ENCODE measurements at places on chromosomes 4 and X.

- DNase-seq = no peak
Measured at GRCh38 chrX:10414156-10414824, 206.1 kb downstream of the MID1 start.

- DNase-seq = no peak
Measured at GRCh38 chr4:46900082-46900481, 9.0 kb downstream of the COX7B2 start.

GRCh38 chrX:16488959-16489358, 161.0 kb upstream of the S100G start:
- no peak for DNase-seq

GRCh38 chr4:138034871-138035270, 207.3 kb downstream of the SLC7A11 start:
- no peak for DNase-seq

GRCh38 chr4:53520116-53520515, 71.2 kb downstream of the LNX1 start:
- DNase-seq = no peak

DNA sequence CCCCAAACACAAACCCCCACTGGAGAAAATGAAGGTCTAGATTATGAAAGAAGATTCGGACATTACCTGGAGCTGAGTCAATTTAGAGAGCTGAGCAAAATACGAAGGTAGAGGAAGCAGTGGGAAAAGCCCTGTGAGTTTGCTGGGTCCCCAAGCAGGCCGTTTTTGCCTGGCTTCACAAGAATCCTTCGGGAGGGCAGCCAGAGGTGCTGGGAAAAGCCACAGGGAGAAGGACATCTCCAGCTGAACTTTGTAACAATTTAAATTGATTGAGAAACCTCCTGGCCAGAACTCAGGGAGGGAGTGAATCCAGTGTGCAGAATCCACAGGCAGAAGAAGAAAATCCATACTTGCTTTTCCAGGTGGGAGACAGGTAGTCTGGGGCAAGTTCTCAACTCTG, 319.1 kb upstream of the CT83 start:
- no peak for DNase-seq

DNA sequence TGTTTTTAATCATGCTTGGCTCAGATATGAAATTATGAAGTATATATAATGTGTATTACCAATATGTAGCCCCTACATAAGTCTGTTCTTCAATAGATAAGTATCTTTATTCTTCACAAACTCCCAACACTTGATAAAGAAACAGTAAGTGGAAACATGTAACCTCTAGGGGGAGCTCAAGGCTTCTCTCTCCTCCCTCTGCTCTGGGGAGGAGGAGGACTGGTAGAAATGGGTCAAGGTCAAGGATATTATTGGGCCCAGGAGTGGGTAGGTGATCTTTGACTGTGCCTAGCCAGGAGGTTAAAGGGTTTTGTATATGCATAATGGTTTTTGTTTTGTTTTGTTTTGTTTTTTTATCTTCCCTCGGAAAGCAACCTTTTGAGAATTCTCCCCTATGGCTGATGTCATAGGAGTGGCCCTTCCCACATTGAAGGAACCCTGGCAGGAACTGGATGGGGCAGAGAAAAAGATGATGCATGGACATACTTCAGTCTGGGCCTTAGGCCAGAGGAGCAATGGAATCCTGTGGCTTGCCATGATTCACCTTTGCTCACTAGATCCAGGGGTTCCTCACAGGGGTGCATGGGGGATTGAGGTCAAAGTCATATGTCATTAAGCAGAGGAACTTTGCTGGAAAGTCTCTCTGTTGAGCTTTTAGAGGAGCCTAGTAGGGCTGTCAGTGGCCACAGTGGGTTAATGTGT, 460.3 kb downstream of the MID1IP1 start:
- peak; percentile 16 for DNase-seq

DNA sequence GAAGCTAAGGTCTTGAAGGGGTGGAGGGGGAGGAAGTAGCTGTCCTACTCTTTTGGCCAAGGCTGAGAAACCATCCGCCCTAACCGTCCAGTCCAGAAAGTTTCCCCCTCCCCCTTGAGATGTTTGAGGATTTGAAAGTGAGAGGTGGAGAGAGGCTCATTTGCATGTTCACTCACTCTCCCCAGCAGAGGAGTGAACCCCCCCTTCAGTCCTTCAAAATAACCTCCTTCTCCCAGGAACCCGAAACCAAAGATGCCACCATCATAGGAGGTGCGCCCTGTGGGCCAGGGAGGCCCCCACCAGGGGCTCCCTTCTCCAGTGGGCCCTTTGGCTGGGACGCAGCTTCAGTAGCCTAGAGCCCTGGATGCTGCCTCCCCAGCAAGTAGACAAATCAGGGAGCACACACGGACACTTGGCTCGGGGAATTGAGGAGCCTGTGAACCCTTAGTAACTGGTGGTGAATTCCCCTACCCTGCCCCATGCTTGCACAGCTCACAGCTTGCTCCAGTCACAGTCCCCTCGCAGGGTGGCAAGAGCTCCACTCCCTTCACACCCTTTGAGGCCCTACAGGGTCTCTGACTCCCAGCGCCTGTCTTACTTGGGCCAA, 25.6 kb downstream of the ELF4 start:
- DNase-seq = peak; percentile 3

DNA sequence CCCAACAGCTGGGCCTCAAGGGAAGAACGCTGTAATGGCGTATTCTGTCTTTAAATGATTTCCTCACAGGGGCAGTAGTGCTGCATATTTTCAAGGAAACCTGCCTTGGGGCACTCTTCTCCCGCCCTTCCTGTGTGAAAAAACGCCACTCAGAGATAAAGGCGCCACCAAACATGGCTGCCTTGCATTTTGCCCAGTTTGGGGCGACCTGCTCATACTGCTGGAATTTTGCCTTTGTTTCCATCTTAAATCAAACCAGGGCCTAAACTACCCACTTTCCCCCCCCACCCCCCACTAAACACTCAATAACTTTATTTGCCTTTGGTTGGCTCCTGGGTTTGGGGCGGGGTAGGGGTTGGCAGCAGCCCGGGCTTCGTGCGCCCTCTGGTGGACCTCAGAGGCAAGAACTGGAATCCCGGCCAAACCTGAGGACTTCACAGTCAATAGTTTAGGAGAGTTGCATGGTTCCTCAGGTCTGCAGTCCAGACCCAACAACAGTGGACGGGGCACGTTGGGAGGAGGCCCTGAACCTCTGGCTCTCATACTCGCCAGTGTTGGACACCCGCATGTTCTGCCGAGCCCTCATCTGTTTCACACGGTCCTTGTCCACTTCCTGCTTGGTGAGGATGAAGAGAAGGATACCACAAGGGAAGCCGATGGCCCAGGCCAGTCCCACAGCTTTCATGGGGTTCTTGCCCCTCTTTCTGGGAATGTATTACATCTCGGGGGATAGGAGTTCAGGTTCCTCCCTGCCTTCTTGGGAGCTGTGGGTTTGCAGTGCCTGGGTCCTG, 220.1 kb upstream of the STK26 start:
- no peak for DNase-seq

GRCh38 chrX:45187731-45188130, 12.9 kb downstream of the DIPK2B start:
- DNase-seq = no peak

- no peak for DNase-seq
Measured at GRCh38 chr4:54643172-54643571, 14.6 kb upstream of the KIT start.

GRCh38 chrX:132876523-132877338, 81.7 kb downstream of the HS6ST2 start:
- no peak for DNase-seq

Measured in bone marrow (tissue), 2 donors.